Eye (tissue), 1 donor: ENCODE measurements at places on chromosomes 7 and 10.

DNA sequence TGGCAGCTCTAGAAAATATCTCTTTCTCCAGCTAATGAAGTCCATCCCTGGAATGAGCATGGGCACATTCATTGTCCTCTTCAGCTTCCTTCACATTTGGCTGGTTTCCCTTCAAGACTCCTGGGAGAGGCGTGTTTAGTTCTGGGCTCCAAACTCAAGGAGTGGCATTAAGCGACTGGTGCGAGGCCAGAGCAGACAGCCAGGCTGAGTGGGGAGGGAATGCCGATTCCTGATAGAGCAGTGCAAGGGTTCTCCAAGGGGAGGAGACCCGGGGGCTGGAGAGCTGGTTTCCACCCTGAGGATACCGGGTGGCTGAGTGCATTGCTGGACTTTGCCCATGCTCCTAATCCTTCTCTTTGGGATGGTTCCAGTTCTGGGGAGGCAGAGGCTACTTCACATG is 372.1 kb downstream of the RPS24 start:
- DNase-seq, result no peak

DNA sequence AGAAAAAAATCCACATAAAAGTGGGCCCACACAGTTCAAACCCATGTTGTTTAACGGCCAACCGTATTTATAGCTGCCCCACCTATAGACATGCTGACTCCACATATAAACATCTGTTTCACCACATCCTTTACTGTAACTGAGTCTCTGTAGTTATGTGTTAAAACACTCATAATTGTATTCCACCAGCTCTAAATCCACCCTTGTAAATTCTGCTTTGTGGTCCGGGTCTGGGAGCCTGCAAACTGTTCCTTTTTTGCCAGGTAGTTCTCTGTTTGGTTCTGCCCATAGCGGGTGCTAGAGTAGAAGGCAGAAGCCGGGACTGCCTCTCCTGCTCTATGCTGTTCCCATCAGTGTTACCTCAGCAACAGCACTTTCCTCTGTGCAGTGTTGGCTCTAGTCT is 20.2 kb upstream of the FHIP2A start:
- DNase-seq, result no peak

- no peak for DNase-seq
Observed at GRCh38 chr7:7519528-7519927, 16.1 kb downstream of the COL28A1 start.

GRCh38 chr7:63039882-63040281 is 958.8 kb upstream of the ZNF722 start:
- DNase-seq, result no peak

DNA sequence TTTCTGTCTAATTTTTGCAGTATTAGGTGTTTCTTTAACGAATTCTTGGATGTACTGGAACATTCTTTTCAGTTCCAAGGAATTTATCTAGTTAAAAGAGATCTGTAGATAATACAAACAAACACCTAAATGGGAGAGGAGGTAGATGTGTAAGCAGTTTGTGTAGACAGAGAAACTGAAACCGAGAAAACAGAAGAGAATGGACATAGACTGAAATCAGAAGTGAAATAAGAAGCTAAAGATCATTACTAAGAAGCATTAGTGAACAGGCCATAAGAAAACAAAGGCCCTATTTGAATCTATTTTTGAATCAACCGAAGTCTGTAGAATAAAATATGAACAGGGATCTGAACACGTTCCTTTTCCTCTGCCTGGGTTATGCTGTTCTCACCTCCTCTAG is 26.5 kb upstream of the TMEM229A start:
- no peak for DNase-seq

DNA sequence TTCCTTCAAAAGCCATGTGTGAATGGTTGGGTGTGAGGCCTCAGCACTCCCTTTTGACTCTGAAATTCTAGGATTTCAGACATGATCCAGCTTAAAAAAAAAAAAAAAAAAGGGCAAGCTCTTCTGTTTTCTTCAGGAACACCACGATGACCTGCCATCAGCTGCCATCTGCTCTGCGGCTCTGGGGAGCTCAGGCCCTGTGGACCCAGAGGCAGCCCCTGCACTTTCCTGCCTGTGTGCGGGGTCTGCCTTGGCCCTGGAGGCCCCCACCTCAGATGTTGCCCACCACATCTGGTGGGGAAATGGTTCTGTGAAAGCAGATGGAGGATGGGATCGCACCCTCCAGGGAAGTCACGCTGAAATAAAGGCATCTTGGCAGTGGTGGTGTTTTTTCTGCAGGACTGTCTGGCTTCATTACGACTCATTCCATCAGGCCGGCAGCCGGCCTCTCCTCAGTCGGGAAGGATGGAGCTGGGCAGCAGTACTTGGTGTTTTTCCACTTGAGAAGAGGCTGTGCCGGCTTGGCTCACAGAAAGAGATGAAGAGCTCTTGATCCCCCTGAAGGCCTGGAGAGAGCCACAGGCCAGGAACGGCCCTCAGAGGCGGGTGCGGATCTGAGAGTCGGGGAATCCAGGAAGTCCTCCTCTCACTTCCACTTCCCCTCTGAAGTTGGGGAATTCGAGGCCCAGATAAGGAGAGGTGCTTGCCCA is 66.1 kb upstream of the AQP1 start:
- peak; percentile 84 for DNase-seq

DNA sequence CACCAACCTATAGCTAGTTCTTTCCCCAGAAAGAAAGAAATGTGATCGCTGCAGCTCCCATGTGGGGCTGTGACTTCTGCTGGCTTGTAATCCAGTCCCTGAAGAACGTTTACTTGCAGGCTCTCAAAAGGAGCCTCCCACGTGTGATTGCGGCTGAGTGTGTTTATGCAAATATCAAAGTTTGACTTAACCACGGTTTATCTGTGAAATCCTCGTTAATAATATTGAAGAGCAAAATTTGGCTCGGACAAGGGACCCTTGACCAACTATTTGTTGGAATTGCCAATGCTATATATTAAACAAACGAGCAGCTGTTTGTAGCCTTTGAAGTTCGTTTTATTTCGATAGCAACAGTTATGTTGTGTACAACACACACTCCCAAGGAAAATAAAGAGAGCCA is 470.1 kb upstream of the NRP1 start:
- no peak for DNase-seq

DNA sequence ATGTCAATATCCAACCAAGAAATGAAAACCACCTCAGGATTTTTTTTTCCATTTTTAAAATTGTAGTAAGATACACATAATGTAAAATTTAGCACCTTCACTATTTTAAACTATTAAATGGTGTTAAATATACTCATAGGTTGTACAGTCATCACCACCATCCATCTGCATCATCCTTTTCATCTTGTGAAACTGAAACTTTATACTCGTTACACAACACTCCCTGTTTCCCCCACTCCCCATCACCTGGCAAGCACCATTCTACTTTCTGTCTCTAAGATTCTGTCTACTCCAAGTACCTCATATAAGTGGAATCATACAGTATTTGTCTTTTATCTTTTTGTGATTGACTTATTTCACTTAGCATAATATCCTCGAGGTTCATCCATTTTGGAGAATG is 335.2 kb upstream of the NPSR1 start:
- no peak for DNase-seq

GRCh38 chr10:77541247-77541646 is 96.4 kb downstream of the KCNMA1 start:
- no peak for DNase-seq

DNA sequence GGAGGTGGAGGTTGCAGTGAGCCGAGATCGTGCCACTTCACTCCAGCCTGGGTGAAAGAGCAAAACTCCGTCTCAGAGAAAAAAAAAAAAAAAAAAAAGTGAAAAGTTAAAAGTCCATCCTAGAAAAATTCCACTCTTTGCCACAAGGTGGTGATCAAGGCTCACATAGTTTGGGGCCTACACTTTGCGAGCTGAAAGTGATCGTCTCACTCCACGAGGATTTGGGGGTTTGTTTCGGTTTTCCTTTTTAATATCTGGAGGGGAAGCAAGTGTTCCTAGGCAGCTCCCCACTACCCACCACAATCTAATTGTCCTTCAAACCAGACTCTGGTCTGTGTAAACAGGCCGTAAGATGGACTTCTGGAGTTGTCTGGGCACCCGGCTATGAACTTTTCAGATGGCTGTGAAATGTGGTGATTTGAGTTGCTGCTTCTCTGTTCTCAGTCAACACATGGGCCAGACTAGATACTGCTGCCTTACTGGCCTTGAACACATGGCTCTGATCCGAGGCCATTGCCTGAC is 27.1 kb downstream of the PRLHR start:
- peak; percentile 93 for DNase-seq

DNA sequence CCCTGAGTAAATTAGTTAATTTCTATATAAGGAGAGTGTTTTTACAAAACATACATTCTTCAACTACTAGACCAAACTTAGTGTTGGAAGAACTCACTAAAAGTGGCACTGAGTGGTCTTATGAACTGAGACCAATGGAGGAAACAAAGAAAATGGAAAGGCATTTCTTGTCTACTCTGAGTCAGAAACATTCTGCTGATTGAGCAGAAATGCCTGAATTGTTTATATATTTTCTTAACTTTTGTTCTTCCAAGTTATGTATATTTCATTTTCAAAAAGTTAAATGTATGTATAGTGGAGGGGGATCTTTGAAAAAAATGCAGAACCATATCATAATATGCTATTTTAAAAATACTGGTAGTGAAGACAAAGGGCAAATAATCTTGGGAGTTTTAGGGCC is 320.7 kb downstream of the HGF start:
- no peak for DNase-seq

- DNase-seq, result no peak
Observed at GRCh38 chr10:52750629-52751028, 22.0 kb downstream of the MBL2 start.

- DNase-seq, result no peak
Observed at GRCh38 chr7:115387137-115387536, 465.2 kb downstream of the MDFIC start.

- no peak for DNase-seq
Observed at GRCh38 chr7:123649964-123650363, 5.7 kb upstream of the LMOD2 start.

DNA sequence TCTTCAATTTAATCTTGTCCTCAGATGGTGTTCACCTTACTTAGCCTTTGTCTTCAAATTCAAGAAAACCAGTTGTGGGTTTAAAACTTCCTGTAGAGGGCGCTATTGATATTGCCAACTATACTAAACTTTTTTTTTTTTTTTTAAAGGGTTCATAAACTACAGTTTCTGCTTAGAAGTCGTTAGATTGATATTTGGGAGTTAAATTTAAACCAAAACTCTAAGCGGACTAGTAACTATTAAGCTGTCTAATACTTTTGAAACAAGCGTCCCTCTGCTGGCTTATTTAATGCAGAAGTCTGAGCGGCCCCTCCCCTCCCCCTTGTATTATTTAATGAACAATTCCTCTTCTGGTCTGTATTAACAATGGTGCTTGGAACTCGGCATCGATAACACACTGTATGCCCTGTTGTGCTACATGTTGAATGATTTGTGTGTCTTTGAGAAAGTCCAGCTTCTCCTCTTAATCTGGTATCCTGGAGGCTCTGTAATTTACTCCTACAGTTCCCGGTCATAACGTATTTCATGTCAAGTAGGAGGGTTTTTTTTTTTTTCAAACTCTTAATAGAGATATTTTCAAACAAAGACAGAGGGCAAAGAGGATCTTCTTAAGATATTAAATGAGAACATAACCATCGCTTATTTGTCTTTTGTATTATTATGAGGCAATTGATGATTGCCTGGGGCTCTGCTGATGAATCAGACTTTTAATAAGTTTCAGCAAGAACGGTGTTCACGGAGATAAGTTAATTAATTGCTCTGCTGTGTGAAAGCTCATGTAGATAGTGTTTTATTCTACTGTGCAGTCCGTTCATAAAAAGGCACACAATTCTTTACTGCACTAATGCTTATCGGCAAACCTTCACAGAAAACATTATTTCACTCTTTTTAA is 22.6 kb upstream of the CREB5 start:
- peak; percentile 89 for DNase-seq

DNA sequence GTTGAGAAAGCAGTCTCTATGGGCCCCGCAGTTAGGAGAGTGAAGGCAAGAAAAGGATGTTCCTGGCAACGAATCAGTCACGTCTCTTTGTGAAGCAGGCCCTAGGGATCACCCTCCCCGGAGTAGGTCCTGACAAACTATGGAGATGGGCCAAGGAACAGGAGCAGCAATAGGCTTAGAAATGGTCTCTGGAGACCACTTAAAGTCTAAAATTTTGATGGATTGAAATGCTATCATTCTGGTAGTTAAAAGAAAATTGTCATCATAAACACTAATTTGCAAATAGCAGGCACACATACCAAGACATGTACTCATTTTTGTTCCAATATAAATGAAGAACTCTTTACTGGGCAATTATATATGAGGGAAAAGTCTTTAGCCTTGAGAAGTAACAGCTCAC is 123.5 kb downstream of the ITGB8 start:
- DNase-seq, result no peak

- no peak for DNase-seq
Observed at GRCh38 chr7:17099083-17099973, 199.1 kb upstream of the AHR start.

DNA sequence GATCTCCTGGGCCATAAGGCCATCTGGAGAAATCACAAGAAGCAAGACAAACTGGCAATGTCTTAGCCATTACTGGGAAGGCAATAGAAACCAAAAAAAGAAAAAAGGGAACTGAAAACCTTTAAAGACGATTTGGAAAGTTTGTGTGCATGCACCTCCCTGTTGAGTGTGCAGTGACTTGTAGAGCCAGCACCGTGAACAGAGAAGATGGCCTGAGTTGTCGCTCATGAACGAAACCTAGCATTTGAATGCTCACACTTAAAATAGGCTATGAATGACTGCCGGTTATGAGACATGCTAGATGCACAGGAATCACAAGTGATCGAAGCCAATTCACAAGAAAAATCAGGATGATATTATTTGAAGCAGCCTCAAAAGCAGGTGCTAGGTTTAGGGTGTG is 151.3 kb upstream of the ADO start:
- no peak for DNase-seq

- DNase-seq, result no peak
Observed at GRCh38 chr7:36304099-36304425, 85.6 kb upstream of the ANLN start.

- DNase-seq, result peak; percentile 63
Observed at GRCh38 chr10:15200626-15201025, 32.1 kb upstream of the NMT2 start.

- no peak for DNase-seq
Observed at GRCh38 chr7:93119191-93119905, 1.6 kb upstream of the SAMD9 start.

DNA sequence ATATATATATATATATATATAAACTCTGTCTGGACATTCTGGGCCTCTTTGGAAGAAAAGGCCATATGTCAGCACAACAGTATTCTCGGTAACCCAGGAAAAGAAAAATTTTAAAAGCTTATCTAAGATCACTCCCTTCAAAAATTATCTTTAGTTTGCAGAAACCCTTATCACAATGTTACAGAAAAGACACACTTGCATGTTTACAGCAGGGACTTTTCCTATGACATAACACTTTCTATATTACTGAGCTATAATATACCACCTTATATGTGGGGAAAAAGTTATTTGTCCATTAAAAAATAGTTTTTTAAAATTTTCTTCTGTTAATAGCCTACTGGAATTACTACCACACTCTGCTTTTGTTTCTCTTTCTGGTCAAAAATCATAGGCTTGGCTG is 25.4 kb downstream of the ANKRD61 start:
- DNase-seq, result no peak
